ENCODE measurements at places on chromosomes 3 and 15.

DNA sequence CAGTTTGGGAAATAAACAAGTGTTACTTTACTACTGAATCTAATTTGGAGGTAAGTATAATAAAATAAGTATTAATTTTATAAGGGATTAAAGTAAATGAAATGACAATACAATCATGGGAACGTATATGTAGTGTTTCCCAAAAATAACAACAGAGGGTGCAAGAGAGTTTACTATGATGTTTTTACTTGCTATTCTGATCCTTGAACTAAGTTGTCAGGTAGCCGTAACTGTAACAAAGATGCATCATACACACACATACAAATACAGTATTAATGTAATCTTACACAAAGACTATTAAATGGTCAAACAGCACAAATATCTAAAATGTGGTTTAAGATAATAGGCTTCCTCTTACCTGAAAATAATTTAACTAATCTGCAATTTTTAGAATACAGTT lies 311.4 kb downstream of the TBC1D5 start:
- no peak for DNase-seq

DNA sequence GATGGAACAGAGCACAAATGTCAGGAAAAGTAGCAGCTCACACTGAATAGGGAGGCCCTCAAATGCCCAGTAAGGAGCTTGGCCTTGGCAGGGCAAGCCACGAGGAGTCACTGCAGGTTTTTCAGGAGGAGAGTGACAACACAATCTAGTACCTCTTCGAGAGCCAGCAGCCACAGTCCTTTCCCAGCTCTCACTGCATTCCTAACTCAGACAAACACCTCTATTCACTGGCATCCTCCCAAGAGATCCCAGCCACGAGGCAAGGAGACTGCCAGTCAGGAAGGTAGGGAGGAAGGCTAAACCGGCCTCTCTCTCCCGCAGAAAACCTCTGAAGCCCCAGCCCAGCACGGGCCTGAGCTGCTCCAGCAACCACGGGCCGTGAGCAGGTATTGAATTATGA lies 146.0 kb upstream of the SMAD3 start:
- no peak for DNase-seq

- no peak for DNase-seq
These were observed 320.9 kb downstream of the PTPRG start for GRCh38 chr3:61882253-61882652.

DNA sequence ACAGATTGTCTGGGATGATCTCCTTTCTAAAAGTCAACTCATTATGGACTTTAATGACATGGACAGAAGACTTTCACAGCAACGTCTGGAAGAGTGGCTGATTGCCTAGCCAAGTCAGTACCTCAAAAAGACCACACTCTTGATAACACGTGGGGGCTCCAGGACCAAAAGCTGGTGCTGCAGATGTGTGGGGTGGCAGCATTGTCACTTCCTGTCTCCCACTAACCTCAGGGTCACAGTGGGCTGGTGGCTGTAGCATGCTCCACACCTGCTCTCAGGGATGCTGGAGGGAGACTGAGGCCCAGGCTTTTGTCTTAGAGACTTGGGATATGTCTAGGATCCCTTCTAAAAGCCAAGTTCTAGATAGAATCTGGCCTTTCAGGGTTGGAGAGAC lies 118.1 kb downstream of the APBA2 start:
- no peak for DNase-seq

GRCh38 chr15:76108021-76108723 lies 48.4 kb downstream of the TMEM266 start:
- DNase-seq = peak; percentile 58

GRCh38 chr3:107100573-107100972 lies 276.7 kb upstream of the CCDC54 start:
- no peak for DNase-seq

- DNase-seq = no peak
These were observed 5.2 kb downstream of the ACY1 start for GRCh38 chr3:51988286-51989146.

DNA sequence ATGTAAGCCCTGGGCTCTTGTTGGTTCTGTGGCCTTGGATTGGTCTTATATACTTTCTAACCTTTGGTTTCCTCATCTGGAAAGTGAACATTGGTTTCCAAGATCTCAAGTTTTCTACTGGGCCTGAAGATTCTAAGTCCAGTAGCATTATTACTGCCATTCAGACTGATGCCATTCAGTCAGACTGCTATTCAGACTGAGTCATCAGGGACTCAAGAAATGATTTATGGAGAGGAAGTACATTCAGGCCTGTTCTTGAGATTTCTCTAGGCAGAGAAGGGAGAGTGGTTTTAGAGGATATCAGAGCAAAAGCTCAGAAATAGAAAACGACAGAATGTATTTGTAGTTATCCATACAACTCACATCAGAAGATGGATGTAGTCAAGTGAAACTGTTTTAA lies 557.2 kb downstream of the NR2F2 start:
- DNase-seq = no peak

DNA sequence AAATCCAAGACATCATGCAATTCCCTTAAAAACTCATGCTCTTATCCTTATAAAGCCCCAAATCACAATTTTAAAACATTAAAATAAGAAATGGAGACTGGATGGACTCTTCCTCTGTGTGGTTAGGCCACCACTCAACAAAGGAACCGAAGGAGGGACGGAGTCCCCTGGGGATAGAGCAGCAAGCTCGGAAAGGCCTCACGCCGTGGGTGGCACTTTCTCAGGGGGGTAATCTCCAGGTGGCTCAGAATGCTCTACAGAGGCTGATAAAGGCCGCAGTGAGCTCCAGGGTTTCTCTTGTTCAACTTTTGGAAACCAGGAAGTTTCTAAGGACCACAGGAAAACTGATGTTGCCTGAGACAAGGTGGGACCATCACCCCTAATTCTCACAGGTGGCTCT lies 23.2 kb downstream of the CCR9 start:
- no peak for DNase-seq

DNA sequence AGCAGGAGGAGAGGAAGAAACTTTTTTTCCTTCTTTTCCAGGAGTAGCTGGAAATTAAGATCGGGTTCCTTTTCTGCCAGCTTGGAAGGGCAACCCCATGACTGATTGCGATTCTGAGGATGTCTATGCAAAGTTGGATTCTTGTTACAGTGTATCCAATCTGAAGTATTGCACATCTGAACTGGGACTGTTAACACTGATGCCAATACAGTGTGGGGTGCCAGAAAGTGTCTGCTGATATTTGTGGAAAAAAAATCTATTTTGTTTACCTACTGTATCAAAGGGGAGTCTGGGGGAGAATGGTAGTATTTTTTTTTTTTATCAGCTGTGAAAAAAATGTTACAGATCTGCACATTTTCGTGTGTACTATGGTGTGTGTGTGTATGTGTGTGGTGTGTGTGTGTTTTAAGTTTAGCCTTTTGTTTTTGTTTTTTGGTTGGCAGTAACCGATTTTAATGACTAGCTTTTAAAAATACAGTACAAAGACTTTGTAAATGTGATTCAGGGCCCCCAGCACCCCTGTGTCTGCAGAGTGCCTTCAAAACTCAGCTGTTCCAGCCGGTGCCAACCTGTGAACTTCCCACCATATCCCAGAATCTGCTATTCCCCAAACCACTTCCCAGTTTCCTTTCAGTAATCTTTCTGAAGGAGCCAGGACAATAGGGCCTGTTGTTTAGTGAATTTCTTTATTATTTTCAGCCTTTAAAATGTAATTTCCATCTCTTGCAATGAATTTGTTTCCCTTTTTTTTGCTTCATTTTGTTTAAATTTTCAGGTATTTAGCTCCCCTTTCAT lies 1.9 kb downstream of the RAP2B start:
- DNase-seq = no peak

- DNase-seq = no peak
These were observed 94.0 kb downstream of the ETFA start for GRCh38 chr15:76217029-76217881.

- DNase-seq = no peak
These were observed 100.7 kb upstream of the SLC4A7 start for GRCh38 chr3:27584874-27585273.

GRCh38 chr15:29449136-29449535 lies 179.5 kb upstream of the NSMCE3 start:
- no peak for DNase-seq

DNA sequence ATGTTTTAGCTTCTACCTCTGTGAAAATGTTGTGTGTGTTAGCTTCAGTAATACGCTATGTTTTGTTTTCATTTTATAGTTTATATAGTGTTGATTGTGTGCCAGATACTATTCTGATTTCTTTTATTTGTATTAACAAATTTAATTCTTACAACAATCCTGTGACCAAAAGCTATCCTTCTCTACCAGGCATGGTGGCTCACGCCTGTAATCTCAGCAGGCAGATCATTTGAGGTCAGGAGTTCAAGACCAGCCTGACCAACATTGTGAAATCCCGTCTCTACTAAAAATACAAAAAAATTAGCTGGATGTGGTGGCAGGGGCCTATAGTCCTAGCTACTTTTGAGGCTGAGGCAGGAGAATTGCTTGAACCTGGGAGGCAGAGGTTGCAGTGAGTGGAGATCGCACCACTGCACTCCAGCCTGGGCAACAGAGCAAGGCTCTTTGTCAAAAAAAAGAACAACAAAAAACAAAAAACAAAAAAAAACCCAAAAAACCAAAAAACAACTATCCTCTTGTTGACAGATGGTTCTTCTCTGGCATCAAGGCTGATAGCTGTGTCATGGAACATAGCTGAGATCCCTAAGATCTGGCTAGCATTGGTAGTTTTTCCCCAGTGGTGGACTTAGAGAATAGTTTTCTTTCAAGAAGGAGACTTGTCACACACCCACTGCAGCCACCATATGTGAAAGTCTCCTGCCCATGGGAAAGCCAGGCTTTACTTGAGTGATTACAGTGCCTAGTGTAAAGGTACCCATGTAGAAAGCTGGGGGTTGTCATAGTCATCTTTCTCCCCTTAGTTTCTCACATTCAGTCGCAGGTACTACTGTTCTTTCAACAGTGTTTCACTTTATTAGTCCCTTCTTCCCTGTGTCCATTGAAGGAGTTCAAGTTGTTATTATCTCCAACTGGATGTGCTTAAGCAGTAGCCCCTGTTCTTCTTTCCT lies 116.5 kb downstream of the UBE2E2 start:
- no peak for DNase-seq

- no peak for DNase-seq
These were observed 13.3 kb downstream of the C3orf49 start for GRCh38 chr3:63832395-63832794.

GRCh38 chr3:175383371-175383770 lies 524.2 kb downstream of the NAALADL2 start:
- DNase-seq = no peak

DNA sequence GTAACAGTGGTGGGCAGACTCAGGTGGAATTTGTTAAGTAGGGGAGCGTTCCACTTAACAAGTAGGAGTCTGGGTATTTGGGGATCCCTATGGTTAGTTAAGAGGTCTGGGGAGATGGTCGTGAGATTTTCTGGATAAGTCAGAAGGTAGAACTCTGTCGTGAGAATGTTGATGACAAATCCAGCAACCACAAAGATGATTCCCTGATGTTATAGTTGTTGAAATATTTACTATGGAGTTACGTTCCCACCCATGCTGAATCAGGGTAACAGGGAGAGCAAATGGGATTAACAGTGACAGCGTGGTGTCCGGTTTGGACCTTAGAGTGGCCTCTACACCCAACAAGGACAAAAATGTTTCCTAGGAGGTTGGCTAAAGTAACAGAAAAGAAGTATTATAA lies 110.8 kb downstream of the MFSD1 start:
- no peak for DNase-seq

GRCh38 chr3:134252766-134253165 lies 2.1 kb upstream of the RYK start:
- DNase-seq = no peak

- DNase-seq = no peak
These were observed 122.2 kb downstream of the KLHL25 start for GRCh38 chr15:85672332-85673084.

- DNase-seq = no peak
These were observed 29.3 kb downstream of the RFTN1 start for GRCh38 chr3:16484216-16484615.

DNA sequence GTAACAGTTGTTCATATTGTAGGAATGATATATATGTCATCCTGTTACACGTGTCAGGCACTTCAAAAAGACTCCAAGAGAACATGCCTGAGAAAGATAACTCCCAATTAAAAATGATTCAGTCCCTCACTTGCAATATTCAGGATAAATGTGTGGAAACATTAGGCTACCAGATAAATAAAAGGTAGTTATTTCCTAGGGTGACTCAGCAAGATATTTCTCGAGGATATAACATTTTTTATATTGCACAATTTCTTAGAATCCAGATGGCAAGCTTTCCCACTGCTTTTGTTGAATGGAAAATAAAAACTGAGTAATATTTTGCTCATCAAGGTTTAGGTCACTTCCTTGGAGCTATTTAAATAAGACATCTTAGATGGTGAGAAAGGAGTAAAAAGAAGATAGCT lies 181.4 kb downstream of the GAP43 start:
- DNase-seq = no peak

- no peak for DNase-seq
These were observed 2.6 kb upstream of the PLA2G4B start for GRCh38 chr15:41836073-41836472.

DNA sequence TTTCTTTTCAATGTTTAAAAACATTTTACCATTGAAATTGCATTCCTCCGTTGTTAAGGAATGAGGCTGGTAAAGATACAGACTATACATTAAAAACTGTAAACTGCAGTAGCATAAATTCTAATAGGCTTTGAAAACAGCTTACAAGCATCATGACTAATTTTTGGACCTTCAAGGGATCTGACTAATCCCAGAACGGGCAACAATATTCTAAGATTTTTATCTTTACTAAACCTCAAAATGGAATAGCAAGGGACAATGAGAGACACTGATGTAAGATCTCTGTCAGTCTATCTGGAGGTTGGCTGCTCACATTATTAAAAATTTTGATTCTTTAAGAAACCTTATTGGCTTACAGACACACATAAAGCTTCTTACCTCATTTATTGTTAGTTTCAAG lies 74.7 kb downstream of the BTD start:
- no peak for DNase-seq

DNA sequence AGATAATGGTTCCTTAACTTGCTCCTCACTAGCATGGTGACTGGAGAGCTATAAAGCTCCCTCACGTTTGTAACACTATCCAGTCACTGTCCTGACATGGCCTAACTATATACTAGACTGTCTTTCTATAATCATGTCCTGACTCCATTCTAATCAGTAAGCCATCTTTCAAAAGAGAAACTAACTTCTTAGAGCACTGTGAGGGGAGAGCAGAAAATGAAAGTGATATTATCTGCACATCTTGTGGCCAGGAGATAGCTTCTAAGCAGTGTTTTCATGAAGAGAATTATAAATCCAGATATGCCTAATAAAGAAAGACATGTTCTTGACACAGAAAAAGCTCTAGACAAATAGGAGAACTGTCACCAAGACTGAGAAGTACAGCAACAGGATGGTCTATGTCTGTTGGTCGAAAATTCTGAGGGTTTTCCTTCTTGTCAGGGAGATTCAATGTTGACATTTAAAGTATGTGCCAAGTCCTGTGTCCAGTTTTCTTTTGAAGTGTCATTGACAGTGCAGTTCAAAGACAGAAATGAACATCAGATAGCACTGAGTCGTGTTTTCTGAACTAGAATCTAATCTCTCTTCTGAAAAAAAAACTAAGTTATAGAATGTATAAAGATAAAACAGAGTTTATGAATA lies 230.6 kb upstream of the PEX5L start:
- no peak for DNase-seq
